ENCODE measurements at places on chromosomes 5 and 9. TPM values are rescaled to one million over a fixed set of nuclear protein-coding genes. Genes with fewer than 3 reads are reported as not detected.

Gene HEXB
- 141 TPM for total RNA-seq

Gene IFNA21
- total RNA-seq = not detected

Gene FRMD3
- 2.8 TPM for total RNA-seq

Gene KIF24
- total RNA-seq = 0.97 TPM

Gene SLC34A1
- not detected for total RNA-seq

Gene NRG2
- total RNA-seq = 4.5 TPM

Gene OCLN
- total RNA-seq = 0.81 TPM

Gene CDKN2A
- 17.2 TPM for total RNA-seq

Gene PAPPA
- total RNA-seq = 165 TPM

Gene SLC46A2
- not detected for total RNA-seq

Gene FOXE1
- total RNA-seq = 0.12 TPM

Gene TAF11L10
- total RNA-seq = not detected

Gene DMRT3
- total RNA-seq = not detected

Gene PCDHB9
- 2.2 TPM for total RNA-seq

Gene RNF183
- not detected for total RNA-seq

Gene CDH18
- total RNA-seq = not detected

Gene MEIKIN
- not detected for total RNA-seq

Gene NKD2
- total RNA-seq = not detected

Gene LEAP2
- total RNA-seq = 0.12 TPM

Gene C9orf43
- total RNA-seq = 0.49 TPM

Gene INSL4
- not detected for total RNA-seq

Gene PCA3
- total RNA-seq = not detected

Gene MOB3B
- total RNA-seq = 0.32 TPM

Gene CCL19
- not detected for total RNA-seq

Gene INSL6
- total RNA-seq = not detected

Gene HAVCR2
- 0.16 TPM for total RNA-seq

Gene LECT2
- total RNA-seq = not detected

Gene FAM78A
- 0.73 TPM for total RNA-seq

Gene CTSV
- not detected for total RNA-seq

Gene HSPB3
- total RNA-seq = 5.8 TPM

Gene BTNL3
- not detected for total RNA-seq

Gene PLEKHG4B
- total RNA-seq = 0.36 TPM

Gene TPM2
- total RNA-seq = 795 TPM

Gene STING1
- total RNA-seq = 64.1 TPM

Gene DDX46
- total RNA-seq = 13.8 TPM

Gene RNF208
- 0.85 TPM for total RNA-seq

Gene C9
- total RNA-seq = 0.24 TPM

Gene SEMA6A
- total RNA-seq = 1.1 TPM

Gene LCN9
- total RNA-seq = not detected

Gene SV2C
- not detected for total RNA-seq

Gene OTP
- total RNA-seq = not detected

Gene EIF4E1B
- total RNA-seq = not detected

Gene GBGT1
- total RNA-seq = 5.8 TPM

Gene NFIB
- 13.7 TPM for total RNA-seq

Gene FIBCD1
- 5.6 TPM for total RNA-seq

Gene CMYA5
- 2.4 TPM for total RNA-seq

Gene FBP2
- total RNA-seq = not detected

Gene BTF3
- 187 TPM for total RNA-seq

Gene ESM1
- total RNA-seq = 0.73 TPM

Gene NTNG2
- 3.5 TPM for total RNA-seq

Gene PDLIM4
- total RNA-seq = 78.2 TPM

Gene IL31RA
- 14.0 TPM for total RNA-seq

Gene ENTREP1
- total RNA-seq = not detected

All from hair follicle dermal papilla cell (primary cell).